GM12878 (cell line): ENCODE measurements at places on chromosomes 7 and 10. TPM values are rescaled to one million over a fixed set of nuclear protein-coding genes. Genes with fewer than 3 reads are reported as not detected.

DNA sequence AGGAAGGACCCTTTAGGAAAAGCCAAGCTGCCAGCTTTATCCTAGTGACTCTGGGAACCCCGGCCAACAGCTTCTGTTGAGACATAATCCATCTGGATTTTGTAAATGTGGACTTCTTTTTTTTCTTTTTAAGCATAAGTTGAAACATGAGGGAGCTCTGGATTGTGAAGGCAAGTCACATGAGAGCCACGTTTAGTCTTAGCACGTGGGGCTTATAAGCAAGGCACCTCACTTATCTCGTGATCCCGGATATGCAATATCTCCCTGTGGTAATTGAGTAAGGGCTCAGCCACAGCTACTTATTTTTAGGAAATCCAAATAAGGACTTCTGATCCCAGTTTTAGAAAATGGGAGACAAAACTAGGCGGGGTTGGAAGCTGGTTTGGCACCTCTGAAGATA is 111.2 kb upstream of the PTN start:
- no peaks in the 10 kb centered on the region for H3K4me1 ChIP-seq
- H3K4me3 ChIP-seq, result no peak overlapping the region
- DNase-seq, result no peak
- H3K27me3 ChIP-seq, result no peaks in the 10 kb centered on the region
- no peak overlapping the region for H3K27ac ChIP-seq

DNA sequence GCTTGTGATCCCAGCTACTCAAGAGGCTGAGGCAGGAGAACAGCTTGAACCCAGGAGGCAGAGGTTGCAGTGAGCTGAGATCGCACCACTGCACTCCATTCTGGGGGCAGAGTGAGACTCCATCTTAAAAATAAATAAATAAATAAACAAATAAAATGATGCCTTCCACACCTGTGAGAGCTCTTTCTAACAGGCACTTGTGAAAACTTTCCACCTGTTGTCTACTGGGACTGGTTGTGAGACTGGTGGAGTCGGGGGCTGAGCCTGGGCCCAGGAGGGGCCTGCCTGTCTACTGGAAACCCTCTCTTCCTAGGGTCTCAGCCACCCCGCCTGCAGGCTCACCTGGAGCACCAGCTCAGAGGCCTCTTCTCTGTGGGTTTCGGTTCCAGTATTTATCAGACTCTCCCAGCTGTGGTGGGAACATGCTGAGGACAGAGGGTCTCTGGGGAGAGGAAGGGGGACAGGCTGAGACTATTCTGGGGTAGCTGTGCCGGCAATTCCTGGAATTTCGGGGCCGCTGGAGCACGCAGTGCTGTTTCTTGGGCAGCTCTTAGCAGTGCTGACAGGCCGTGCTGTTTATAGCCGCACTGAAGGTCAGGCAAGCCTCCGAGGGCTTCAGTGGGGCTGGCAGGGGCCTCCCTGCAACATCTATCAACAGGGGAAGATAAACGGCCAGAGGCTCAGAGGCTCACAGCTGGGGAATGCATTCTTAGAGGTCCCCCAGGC is 3.8 kb downstream of the LDB3 start:
- H3K4me3 ChIP-seq, result no peak overlapping the region
- no peaks in the 10 kb centered on the region for H3K4me1 ChIP-seq
- H3K27ac ChIP-seq, result no peak overlapping the region
- no peaks in the 10 kb centered on the region; the same call in 1 of the 2 replicates for H3K27me3 ChIP-seq
- DNase-seq, result no peak

ZFAND4 gene
- 4.1 and 5.6 TPM in 2 replicates for polyA plus RNA-seq

GLCCI1 gene
- 13.3 and 16.7 TPM in 2 replicates for polyA plus RNA-seq

DNA sequence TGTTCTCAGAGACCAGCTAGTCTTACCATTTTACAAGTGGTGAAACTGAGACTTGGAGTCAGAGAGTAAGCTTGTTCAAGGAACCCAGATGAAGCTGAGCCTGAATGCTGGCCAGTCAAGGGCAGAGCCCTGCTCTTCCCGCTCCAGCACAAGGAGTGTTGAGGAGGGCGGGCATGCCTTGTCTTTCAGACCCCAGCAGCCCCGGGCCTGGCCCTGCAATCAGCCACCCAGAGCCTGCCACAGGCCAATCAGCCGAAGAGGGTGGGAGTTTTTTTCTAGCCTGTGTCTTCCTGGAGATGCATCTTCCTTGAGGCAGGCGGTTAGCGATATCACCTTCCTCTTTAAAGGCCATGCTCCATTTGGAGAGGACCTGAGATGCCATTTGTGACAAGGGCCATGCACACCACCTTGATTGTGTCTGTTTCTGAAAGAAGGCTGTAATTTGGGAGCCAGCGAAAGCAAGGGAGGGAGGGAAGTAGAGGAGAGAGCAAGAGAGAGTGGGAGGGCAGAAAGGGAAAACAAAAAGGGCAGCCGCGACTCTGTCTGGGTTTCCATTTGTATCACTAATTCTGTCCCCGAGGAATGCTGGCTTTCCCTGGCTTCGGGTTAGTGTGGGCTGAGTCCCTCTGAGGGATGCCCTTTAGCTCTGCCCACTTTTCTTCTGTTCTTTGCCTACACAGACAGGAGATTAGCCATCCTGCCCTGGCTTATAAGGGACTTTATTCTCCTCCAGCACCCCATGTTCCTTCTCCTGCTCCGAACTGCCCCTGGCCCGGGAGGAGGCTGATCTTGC is 8.0 kb downstream of the CDH23 start:
- no peak for DNase-seq
- H3K27ac ChIP-seq, result no peak overlapping the region
- H3K27me3 ChIP-seq, result peaks cover 9% of the 10 kb centered on the region
- no peak overlapping the region for H3K4me3 ChIP-seq
- H3K36me3 ChIP-seq, result no peaks in the 10 kb centered on the region

- no peaks in the 10 kb centered on the region for H3K27me3 ChIP-seq
- no peaks in the 10 kb centered on the region for H3K36me3 ChIP-seq
- H3K27ac ChIP-seq, result no peak overlapping the region
Observed at GRCh38 chr7:16684935-16685334, 39.0 kb downstream of the BZW2 start.

UCN3 gene
- polyA plus RNA-seq, result not detected in 2 replicates

DNA sequence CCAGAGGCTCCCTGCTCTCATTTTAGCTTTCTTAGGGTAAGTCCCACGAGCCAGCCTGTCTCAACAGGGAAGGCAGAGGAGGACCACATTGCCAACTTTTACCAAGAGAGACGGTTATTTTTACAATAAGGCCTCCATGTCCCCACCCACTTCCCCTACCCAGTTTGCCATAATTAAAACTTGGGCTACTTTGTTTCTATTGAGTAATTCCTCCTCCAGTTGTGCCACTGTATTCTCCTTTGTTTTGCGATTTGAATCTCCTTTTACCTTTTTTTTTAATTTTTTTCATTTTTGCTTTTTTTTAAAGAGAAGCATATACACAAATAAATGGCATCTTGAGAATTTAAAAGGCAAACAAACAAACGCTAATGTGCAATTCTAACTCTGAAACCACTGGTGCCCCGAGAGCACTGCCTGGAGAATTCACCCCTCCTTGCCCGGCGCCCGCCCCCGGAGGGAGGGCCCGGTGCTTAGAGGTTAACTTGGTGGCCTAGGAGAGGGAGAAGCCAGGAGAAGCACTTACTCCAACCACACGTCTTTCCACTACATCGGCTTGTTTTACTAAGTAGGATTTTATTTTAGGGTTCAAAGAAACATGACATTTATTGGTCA is 282.3 kb downstream of the USP6NL start:
- peaks cover 19% of the 10 kb centered on the region for H3K36me3 ChIP-seq
- DNase-seq, result no peak
- no peaks in the 10 kb centered on the region for H3K27me3 ChIP-seq
- H3K4me3 ChIP-seq, result no peak overlapping the region
- H3K27ac ChIP-seq, result no peak overlapping the region

GRCh38 chr7:46360811-46361210 is 439.7 kb upstream of the IGFBP3 start:
- H3K4me3 ChIP-seq, result no peak overlapping the region
- no peak for DNase-seq
- H3K27me3 ChIP-seq, result no peaks in the 10 kb centered on the region
- no peaks in the 10 kb centered on the region for H3K4me1 ChIP-seq
- no peaks in the 10 kb centered on the region for H3K36me3 ChIP-seq
- no peak overlapping the region for H3K27ac ChIP-seq

MMS19 gene
- polyA plus RNA-seq, result 49.8 and 63.7 TPM in 2 replicates

PDK4 gene
- not detected in 2 replicates for polyA plus RNA-seq

DNA sequence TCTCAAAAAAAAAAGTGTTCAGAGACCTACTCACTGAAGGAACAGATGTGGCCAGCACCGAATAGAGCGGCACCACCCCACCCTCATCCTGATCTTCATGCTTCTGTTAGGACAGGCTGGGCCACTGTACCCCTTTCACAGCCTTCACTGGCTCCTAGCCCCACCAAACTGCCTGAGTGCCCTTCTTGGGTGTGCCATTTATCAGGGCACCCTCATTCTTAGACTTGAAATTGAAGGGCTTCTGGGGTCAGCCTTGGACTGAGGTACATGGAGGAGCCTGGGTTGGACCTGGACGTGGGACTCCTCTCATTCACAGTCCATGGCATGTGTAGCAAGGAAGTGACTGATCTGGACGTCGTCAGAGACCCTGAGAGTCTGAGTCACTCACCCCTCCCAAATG is 190.3 kb downstream of the COBL start:
- H3K4me3 ChIP-seq, result no peak overlapping the region
- DNase-seq, result no peak

- H3K4me1 ChIP-seq, result no peaks in the 10 kb centered on the region
- no peak overlapping the region for H3K27ac ChIP-seq
- H3K36me3 ChIP-seq, result no peaks in the 10 kb centered on the region
- no peaks in the 10 kb centered on the region for H3K27me3 ChIP-seq
Observed at GRCh38 chr7:99677648-99678045, 2.1 kb downstream of the CYP3A5 start.

GRCh38 chr7:388023-388960 is 98.3 kb downstream of the FOXL3 start:
- DNase-seq, result no peak
- H3K4me3 ChIP-seq, result no peak overlapping the region
- no peaks in the 10 kb centered on the region for H3K36me3 ChIP-seq
- H3K4me1 ChIP-seq, result no peaks in the 10 kb centered on the region

DNA sequence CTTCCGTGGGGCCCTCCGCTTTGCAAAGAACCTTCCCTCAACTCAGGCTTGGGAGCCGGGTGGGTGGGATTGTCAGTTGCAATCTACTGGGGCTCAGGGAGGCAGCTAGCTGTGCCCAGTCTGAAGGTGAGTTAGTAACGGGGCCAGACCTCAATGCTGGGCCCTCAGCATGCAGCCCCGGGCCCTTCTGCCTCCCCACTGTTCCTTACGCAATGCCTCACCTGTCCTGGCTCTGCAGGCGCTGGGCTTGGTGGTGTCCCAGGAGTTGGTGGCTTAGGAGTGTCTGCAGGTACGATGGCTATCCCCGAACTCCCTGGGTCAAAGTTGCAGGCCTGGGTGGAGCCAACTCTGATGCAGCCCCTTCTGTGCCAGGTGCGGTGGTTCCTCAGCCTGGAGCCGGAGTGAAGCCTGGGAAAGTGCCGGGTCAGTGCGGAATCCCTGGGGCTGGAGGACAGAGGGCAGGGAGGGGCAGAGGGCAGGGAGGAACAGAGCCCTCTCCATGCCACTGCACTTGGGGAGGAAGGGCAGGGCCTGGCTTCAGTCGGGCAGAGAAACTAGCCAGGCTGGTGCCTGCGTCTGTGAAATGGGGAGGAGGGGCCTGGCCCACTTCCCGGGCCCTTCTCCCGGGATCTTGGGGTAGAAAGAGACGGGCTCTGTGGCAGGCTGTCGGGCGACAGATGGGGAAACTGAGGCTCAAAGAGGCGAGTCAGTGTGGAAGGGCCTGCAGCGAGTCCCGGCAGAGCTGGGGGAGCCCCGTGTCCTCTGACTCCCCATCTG is 15.0 kb downstream of the ELN start:
- no peak overlapping the region for H3K4me3 ChIP-seq
- no peak overlapping the region for H3K27ac ChIP-seq
- no peak for DNase-seq
- H3K4me1 ChIP-seq, result no peaks in the 10 kb centered on the region
- H3K36me3 ChIP-seq, result no peaks in the 10 kb centered on the region

GRCh38 chr10:94239696-94240095 is 123.0 kb downstream of the NOC3L start:
- H3K4me3 ChIP-seq, result no peak overlapping the region
- no peak for DNase-seq
- H3K4me1 ChIP-seq, result no peaks in the 10 kb centered on the region
- H3K36me3 ChIP-seq, result no peaks in the 10 kb centered on the region
- H3K27ac ChIP-seq, result no peak overlapping the region

DNA sequence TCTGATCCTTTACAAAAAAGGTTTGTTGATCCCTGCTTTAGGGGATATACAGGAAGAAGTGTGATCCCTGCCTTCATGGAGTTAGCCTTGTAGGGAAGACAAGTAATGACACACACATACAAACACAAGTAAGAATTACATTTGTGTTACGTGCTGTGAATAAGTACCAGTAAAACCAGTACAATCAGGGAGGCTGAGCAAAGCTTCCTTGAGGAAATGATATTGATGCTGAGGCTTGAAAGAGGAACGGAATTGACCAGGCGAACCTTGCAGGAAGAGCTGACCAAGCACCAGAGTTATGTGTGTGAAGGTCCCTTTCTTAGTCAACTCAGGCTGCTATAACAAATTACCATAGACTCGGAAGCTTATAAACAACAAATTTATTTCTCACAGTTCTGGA is 83.6 kb upstream of the CACUL1 start:
- H3K4me1 ChIP-seq, result no peaks in the 10 kb centered on the region
- no peaks in the 10 kb centered on the region for H3K36me3 ChIP-seq
- no peak for DNase-seq
- no peak overlapping the region for H3K27ac ChIP-seq
- H3K4me3 ChIP-seq, result no peak overlapping the region
- H3K27me3 ChIP-seq, result no peaks in the 10 kb centered on the region
